Dermis blood vessel endothelial cell (primary cell): ENCODE measurements at places on chromosomes 7 and 10. TPM values are rescaled to one million over a fixed set of nuclear protein-coding genes. Genes with fewer than 3 reads are reported as not detected.
A peak's percentile ranks its signal among the peaks of the same experiment; 100 is the strongest.

DNA sequence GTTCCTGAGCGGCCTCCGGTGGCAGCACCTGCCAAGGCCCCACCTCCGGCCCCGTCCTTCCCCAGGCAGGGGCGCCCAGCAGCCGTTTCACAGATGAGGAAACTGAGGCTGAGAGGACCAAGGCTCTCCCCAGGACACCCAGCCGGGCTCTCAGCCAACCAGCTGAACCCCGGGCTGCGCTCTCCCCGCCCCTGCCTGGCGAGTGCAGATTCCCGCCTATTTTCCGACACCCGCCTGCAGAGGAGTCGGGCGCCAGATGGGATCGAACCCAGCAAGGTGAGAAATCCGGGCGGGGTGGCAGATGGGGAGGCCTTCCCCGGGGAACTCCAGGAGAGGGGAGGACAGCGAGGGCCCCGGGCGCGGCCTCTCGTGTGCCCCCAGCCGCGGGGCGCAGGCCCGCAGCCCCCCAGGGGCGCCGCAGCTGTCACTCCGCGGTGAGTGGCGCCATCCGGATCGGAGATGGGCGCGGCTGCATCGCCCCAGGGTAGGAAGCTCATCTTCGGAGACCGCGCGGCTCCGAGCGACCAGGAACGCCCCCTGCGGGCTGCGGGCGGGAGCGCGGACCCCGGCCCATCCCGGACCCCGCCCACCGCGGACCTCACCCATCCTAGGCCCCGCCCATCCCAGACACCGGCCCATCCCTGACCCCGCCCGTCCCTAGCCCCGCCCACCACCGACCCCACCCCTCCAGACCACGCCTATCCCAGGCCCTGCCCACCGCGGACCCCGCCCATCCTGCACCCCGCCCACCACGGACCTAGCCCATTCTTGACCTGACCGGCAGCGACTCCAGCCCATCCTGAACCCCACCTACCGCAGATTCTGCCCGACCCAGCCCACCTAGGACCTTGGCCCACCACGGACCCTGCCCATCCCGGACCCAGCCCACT is 90.3 kb downstream of the MICALL2 start:
- peak; percentile 6 for DNase-seq

DNA sequence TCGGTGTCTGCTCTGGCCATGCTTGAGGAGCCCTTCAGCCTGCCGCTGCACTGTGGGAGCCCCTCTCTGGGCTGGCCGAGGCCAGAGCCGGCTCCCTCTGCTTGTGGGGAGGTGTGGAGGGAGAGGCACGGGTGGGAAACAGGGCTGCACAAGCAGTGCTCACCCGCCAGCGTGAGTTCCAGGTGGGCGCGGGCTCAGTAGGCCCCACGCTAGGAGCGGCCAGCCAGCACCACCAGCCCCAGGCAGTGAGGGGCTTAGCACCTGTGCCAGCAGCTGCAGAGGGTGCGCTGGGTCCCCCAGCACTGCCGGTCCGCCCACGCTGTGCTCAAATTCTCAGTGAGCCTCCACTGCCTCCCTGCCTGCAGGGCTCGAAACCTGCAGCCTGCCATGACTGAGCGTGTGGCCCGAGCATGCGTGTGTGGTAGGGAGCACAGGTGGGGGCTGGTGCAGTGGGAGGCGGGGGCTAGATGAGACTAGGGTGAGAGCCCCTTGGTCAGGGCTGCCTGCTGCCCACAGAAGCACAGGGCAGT is 223.0 kb downstream of the ZNF248 start:
- DNase-seq: no peak

DNA sequence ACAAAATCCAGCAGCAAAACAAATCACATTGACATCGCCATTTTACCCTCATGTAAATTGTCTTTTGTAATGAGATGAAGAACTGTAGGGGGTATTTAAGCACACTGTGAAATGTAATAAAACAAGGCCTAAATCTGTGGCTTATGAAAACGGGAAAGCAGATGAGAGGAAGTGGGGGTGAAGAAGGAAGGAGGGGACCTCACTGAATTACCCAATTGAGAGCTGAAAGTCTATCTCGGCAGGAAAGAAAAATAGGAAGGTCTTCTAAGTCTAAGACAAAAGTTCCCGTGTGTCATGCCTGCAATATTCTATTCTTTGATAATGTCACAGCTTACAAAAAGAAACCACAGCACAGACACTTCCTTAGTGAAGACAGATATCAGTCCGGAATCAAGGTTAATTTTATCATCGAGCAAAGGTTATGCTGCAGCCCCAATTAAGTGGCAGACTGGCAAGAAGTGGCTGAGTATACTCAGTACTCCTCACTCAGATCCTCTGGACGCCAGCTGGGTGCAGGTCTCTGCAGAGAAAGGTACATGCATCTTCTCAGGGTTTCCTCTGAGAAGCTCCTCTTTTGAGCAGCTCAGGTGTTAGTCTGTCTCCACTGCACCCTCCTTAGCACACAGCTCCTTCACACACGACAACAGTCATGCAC is 239.7 kb downstream of the FANK1 start:
- no peak for DNase-seq

DNA sequence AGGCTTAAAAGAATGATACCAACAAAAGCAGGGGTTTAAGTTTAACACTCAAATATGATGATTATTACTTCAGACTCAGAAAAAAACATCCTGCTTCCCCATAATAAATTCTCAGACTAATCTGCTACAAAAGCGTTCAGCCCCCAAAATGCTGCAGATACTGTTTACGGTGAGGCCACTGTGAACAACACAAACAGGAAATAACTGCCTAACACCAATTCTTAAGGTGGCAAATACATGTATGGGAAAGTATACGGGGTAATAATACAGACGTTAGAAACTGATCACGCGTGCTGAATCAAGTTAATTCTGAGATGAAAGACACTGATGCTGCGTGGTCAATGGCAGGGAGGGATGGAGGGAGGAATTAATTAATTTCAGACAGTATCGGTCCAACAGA is 62.0 kb upstream of the RHEB start:
- no peak for DNase-seq

DNA sequence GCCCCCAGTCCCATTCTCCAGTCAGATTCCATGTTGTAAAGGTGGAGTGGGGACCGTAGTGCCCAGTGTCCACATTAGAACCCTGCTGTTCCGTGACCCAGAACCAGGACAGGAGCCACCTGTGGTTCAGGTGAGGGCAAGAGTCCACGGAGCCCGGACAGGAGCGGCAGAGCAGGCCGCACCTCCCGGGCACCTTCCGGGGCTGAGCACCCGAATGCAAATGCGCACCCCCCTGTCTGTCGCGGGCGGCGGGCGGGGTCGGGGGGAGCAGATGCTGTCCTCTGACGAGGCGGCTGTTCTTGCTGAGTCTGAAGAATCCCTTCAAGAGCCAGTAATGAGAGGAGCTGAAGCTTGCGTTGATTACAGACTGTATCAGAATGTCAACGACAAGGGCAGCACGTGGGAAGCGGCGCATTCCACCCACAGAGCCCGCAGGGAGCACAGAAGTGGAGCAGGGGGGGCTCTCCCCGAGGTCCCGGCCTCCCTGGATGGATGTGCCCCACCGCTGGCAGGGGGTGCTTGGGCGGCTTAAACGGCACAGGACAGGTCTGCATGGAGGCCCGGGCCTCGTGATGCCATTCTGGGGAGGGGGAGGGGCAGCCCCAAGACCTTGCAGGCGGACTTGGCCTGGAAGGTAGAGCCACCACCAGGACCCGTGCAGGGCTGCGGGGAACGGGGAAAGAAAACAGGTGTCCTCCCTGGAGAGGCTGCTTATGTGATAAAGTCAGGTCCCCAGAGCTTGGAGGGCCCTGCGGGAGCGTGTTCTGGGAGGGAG is 407.5 kb upstream of the RNF32 start:
- DNase-seq: no peak

GRCh38 chr7:133853706-133854276 is 273.3 kb upstream of the LRGUK start:
- peak; percentile 63 for DNase-seq

Gene DPP6
- total RNA-seq: not detected in 2 replicates

Gene SPDYE8
- not detected in 2 replicates for total RNA-seq

Gene TFEC
- total RNA-seq: 2.0 and 3.1 TPM in 2 replicates
